ENCODE measurements at places on chromosomes 3 and 15.

- DNase-seq, result no peak
Observed at GRCh38 chr15:35674873-35675781, 129.2 kb upstream of the DPH6 start.

DNA sequence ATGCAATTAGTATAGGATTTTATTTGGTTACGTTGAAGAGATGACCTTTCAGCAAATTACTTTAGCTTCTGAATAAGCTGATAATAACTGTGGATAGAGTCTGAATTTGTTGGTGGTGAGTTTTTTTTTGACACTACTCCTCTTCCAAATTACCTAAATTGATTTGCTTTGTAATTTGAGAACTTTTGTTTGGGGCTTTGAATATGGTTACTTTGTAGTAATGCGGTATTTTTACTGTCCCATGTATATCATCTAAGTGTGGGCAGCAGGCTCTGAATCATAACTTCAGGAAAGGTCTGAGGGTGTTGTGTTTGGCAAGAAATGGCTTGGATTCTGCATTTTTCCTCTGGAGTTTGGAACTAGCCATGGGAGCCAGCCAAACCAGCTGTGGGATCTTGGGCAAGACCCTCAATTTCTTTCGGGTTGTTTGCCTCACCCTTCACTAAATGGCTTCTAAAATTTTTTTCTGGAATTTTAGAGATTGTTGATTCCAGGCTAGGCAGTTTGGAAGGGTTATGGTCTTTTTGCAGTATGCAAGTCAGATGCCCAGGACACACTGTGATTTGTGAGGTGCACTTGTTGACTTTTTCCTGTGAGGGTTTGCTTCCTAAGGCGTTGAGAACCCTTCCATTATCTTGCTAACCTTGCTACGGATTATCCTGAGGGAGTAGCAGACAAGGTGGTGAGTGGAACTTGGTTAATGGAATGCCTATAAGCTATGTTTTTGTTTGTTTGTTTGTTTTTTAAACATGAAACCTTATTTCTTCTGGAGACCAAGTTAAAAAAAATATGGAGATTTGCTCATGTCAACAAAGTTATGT, 10.4 kb downstream of the PTPRG start:
- DNase-seq, result no peak

DNA sequence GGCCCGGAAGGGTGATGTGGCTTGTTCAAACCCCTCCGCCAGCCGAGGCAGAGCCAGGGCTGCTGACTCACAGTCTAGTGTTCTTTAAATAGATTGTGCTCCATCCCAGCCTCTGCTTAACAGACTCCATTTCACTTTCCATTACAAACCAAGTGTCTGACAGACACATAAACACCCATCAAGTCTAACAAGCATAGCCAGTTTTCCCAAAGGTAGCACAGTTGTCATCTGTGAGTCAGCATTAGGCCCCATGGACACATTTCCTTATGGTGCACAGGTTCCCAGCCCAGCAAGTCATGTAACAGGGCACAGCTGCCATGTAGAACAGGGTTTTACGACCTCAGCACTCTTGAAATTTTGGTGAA, 109.9 kb upstream of the RAP2B start:
- DNase-seq, result no peak

GRCh38 chr15:70810916-70811578, 42.9 kb downstream of the LARP6 start:
- DNase-seq, result no peak

GRCh38 chr3:74267588-74268184, 346.8 kb downstream of the CNTN3 start:
- DNase-seq, result no peak

GRCh38 chr3:14925729-14926591, 21.4 kb upstream of the NR2C2 start:
- no peak for DNase-seq

DNA sequence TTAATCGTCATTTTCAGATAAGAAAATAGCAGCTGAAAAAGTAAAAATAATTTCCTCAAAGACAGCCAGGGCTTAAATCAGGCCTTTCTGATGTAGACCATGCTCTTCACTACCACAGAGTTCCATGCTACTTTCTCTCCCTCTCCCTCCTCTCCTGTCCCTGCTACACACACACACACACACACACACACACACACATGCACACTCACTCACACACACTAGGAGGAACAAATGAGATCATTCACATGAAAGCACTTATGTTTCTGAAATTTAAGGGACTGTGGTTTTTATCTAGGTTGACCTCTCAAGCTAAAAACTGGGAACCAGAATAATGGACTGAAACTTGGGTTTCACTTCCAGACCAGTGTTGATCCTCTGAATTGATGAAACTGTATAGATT, 4.1 kb upstream of the PSMA4 start:
- DNase-seq, result no peak

DNA sequence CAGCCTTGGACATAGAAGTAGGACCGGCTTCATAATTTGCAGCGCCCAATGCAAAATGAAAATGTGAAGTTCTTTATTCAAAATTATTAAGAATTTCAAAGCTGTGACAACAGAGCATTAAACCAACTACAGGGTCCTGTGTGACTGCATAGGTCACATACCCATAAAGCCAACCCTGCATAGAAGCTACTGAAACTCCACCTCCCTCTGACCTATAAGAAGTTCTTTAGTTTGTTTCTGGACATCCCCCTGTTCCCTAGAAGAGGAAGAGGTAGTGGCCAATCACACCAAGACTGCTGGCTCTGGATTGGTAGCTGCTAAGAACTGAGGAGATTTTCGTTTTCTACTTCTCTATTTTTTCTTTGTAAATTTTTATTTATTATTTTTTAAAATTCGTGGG, 9.0 kb upstream of the SELENOT start:
- no peak for DNase-seq

- no peak for DNase-seq
Observed at GRCh38 chr3:137588871-137589270, 175.2 kb upstream of the SOX14 start.

DNA sequence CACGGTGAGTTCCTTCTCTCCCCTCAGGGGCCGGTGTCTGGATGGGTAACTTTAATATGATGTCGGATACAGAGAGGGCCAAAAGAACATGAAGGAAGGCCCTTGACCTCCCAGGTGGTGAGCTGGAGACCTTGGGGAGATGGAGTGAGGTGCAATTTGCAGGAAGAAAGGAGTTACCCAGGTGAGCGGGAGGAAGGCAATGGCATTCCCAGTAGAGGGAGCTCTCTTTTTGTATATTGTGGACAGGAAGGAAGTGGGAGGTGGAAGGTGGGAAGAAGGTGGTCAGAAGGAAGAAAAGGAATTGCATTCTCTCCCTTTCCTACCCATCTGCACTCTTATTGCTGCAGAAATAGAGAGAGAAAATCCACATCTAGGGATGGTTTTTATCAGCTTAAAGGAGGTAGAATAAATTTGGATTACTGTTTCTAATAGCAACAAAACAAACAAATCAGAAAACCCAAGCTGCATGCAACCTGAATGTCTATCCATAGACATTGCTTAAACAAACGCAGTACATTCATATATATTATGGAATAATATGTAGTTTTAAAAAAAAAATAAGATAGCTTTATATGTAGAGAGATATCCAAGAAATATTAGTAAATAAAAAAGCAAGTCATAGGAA, 169.0 kb upstream of the TSC22D2 start:
- no peak for DNase-seq

GRCh38 chr3:110062716-110063115, 725.4 kb upstream of the DPPA4 start:
- DNase-seq, result no peak

DNA sequence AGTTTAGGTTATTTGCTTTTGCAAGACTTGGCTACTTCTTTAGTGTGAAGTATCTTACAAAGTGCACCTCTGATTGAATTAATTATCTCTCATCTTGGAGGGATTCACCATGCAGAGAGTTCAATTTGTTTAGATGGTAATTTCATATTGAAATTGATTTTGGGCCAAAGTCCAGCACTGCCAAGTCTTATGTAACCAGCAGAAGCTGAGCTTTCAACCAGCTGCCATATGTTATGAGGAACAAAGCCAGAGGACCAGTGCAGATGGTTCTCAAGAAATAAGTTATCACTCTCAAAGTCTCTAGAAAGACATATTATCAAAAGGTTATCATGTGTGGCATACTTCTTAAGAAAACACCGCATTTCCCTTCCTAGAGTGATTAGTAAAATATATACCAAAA, 29.0 kb downstream of the ABHD6 start:
- no peak for DNase-seq

DNA sequence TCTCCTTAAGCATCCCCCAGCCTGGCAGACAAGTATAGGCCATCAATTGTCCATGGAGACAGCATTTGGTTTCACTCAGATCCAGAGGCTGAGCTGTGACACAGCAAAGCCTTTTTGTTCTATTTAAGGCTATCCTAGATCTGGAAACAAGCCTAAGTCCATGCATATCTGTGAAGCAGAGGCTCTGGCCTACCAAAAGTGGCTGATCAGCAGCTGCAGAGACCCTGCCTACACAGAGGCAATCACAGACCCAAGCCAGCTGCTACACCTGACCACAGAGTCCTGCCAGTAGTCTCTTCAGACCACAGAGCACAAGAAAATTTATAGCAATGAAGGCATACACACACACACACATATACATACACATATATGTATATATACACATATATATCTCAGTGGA, 501.7 kb upstream of the ARPP21 start:
- no peak for DNase-seq

- DNase-seq, result no peak
Observed at GRCh38 chr15:67760901-67761300, 64.4 kb upstream of the SKOR1 start.

DNA sequence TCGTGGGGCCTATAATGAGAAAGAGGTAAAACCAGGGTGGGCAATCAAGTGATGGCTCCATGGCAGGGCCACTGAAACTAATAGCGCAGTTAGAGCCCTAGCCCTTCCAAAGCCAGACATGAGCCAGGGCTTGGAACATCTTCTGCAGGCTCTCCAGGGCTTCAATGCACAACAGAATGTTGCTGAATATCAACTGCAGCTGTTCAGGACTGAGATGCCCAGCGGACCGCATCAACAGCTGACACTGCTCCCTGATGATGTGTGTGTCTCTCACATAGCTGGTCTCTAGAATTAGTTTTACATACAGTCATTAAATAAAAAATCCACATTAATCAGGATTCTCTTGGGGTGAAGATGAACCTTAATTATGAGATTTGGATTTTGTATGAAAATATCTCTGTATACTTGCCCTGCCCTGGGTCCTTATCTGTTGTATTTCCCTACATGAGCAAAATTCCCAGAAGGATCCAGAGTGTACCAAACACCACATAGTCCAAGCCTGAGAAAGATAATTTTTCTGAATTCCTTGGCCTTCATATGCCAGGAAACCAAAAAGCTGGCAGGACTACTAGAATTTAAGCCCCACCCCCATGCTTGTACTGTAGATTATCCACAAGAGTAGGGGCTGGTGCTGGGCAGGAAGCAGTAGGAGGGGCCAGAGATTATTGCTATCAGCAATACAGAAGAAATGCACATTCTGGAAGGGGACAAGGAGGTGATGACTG, 7.7 kb upstream of the GOLGB1 start:
- no peak for DNase-seq

GRCh38 chr3:184379358-184380184, at the start of gene CHRD:
CHRD (plus strand) TSS chr3:184380054; CDS start chr3:184380319, 265 bp downstream.
- no peak for DNase-seq

- DNase-seq, result no peak
Observed at GRCh38 chr3:5254281-5255048, 67.0 kb downstream of the EDEM1 start.

DNA sequence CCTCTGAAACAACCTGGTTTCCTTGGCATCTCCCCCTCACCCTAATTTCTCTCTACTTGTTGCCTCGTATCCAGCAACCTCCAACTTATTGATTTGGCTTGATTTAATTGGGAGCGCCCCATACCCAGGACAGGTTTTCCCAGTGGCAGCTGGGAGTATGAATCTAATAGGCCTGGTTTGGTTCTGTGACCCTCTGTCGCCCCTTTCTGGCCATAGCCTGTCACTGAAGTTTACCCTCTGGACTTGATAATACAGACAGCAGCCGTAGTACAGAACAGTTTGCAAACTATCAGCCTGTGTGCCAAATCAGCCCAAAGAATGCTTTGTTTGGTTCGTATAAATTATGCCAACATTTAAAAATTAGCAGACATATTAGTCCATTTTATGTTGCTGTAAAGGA, 525.1 kb upstream of the GOLIM4 start:
- DNase-seq, result no peak

DNA sequence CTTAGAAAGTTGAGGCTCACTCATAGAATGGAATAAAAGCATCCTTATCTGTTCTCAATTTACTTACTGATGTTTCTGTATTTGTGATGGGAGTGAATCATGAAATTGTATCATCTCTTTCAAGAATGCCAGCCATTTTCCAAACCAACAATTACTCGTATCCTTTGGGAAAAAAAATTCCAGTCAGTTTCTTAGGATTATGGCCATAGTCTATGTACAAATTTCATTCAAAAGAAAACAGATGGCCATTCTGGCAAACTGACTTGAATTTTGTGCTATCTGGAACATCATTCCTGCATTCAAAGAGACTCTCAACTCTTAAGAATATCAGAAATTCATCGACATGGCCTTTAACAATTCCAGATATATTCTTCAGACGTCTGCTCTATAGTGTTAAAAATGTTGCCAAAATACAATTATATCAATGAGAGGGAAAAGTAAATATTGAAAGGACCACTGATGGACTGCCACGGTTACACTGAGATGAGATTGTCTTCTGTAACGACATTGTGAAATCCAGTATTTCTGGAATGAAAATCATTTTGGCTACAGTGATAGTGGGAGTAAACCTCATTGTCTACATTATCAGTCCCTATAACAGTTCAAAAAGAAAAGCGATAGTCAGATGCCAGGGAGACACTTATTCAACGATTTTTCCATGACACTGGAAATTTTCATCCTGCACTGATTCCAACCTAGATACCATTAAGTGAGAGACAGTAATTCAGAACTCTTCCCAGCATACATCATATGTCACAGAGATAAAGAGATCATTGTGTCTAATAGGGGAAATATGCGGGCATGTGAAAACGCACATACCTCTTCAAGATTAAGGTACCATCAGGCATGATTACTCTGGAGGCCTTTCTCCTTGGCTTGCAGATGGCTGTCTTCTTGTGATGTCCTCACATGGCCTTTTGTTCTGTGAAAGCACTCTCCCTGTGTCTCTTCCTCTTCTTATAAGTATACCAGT, 953.8 kb upstream of the ALCAM start:
- no peak for DNase-seq

- no peak for DNase-seq
Observed at GRCh38 chr3:165983284-165983683, 146.1 kb upstream of the BCHE start.

DNA sequence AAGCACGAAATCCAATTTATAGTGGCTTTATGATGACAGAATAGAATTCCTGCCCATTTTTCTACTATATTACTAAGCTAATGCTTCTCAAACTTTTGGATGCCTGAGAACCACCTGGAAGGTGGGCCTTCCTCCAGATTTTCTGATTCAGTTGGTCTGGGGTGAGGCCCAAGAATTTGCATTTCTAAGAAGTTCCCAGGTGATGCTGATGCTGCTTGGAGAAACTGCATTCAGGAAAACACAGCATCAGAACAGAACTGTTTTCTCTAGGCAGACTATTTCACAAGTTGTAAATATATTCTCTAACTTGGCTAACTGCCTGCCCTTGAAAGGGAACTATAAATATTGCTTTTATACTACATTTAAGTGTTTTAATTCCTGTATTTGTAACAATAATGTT, 644.9 kb upstream of the DPPA4 start:
- DNase-seq, result no peak

- DNase-seq, result no peak
Observed at GRCh38 chr15:29100486-29101000, 169.1 kb downstream of the NSMCE3 start.
